ENCODE measurements at places on chromosomes 7 and 10.

GRCh38 chr10:116721547-116722392 lies 20.6 kb downstream of the HSPA12A start:
- no peak for DNase-seq

DNA sequence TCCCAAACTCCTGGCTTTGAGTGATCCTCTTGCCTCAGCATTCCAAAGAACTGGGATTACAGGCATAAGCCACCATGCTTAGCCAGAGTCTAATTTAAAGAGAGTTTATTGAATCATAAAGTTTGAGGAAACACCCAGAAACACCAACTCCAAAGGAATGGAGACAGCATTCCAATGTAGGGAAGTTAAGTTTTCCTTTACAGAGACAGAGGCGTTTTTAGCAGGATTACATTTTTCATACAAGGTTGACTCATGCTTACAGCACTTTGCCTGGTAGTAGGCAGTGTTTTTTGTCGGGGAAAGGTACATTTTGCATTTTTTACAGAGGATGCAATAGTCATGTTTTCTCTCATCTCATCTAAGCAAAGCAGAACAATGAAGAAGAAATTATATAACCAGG lies 18.9 kb upstream of the OPN4 start:
- no peak for DNase-seq

- DNase-seq, result no peak
Measured at GRCh38 chr10:7984896-7985295, 69.6 kb upstream of the GATA3 start.

DNA sequence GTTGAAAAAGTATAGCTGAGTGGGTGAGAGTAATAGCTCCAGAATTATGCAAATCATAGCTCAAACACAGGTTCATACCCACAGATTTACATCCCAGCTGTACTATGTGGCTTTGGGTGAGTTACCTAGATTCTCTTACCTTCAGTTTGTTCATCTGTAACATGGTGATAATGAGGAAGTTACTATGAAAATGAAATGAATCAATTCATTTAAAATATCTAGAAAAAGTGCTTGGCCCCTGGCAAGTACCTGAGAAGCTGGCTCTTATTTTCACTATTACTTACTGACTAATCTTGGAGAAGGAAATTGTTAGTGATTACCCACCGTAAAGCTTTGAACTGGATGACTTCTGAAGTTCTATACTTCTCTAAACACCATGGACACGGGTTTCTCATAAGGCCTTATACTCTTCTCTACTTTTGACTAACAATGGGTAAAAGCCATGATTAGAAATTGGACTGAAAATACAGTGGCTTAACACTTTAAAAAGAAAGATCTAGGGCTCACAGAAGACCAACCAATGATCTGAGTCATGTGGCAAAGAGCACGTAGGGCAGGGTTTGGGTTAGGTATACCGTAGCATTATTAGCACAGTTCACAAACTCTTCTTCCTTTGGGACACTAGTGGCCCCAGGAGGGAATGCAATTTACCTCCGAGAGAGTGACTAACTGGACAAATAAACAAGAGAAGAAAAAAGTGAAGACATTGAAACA lies 149.2 kb downstream of the PLPP4 start:
- DNase-seq, result no peak

- no peak for DNase-seq
Measured at GRCh38 chr7:7209412-7210050, 27.2 kb downstream of the C1GALT1 start.

- no peak for DNase-seq
Measured at GRCh38 chr7:41995632-41996271, 241.3 kb downstream of the GLI3 start.

DNA sequence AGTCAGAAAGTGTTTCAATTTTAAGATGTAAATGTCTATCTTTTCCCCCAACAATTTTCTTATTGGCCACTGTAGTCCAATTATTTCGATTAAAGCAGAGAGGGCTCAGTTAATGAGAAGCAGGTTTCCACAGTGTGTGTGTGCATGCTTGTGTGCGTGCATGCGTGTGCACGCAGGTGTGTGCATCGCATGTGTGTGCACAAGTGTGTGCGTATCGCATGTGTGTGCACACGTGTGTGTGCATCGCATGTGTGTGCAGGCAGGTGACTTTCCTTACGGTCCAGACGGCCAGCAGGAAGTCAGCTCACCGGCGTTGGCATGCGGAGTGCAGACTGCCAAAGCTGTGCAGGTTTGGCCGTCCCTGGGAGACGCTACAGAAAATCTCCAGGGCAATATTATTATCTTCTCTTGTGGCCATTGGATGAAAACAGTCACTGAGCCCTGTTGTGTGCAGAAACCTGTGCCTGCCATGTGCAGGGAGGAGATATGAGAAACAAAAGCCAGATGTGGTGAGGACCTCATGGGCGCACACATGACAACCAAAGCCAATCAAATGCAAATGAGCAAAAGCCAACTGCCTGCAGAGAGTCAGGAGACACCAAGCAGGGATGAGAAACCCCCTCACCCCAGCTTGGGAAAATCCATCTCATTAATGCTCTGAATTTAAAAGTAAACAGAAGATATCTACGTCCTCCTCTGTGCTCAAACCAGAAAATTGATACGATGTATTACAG lies 70.4 kb downstream of the C10orf90 start:
- no peak for DNase-seq

DNA sequence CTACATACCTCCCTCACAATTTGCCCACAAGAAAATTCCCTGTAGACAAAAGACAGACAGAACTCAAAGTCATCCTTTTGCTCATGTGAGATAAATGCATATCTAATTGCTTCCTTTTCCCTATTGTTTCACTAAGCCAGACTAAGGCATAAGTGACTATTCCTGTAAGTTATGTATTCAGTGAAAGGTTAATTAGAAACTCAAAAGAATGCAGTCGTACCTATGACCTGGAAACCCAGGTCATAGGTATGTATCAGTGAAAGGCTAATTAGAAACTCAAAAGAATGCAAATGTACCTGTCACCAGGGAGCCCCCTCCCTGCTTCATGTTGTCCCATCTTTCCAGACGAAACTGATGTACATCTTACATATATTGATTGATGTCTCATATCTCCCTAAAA lies 10.3 kb upstream of the GARS1 start:
- DNase-seq, result no peak

- no peak for DNase-seq
Measured at GRCh38 chr10:86848747-86849146, 92.3 kb downstream of the BMPR1A start.

- DNase-seq, result no peak
Measured at GRCh38 chr10:131655101-131655849, 245.5 kb upstream of the PPP2R2D start.

All from stimulated activated CD8-positive, alpha-beta memory T cell treated with anti-CD3 and anti-CD28 coated beads, Interleukin-4, amount 100 ng/mL, for 24 hours (primary cell).